ENCODE measurements at places on chromosomes 6 and 20.

DNA sequence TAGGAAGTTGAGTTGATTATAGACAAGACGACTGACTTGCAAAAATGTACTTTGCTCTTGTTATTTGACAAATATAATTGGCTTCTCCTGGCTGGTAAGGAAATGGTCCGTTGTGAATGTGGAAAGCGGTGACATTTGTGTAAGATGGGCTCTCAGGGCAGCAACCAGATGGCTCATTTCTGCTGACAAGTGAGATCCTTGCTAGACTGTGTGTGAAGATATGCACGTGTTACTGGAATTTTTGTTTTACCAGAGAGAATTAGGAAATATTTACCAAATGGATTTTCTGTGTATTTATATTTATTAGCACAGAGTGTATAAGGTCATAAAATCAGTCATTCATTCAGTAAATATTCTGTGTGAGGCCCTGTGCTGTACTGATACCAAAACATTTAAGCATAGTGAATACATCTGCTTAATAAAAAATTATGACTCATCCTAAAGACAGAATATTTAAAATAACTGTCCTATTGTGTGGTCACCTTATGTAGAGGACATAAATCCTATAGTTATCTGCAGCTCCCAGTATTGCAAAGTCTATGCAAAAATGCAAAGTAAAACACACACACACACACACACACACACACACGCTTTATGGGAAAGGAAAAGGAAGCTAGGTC lies 109.9 kb upstream of the ASF1A start:
- no peak for DNase-seq

- DNase-seq: no peak
Observed at GRCh38 chr20:22720206-22720605, 135.8 kb upstream of the FOXA2 start.

GRCh38 chr6:135182071-135183001 lies 1.2 kb downstream of the MYB start:
- no peak for DNase-seq

GRCh38 chr6:129359811-129360681 lies 349.9 kb downstream of the ARHGAP18 start:
- DNase-seq: no peak

DNA sequence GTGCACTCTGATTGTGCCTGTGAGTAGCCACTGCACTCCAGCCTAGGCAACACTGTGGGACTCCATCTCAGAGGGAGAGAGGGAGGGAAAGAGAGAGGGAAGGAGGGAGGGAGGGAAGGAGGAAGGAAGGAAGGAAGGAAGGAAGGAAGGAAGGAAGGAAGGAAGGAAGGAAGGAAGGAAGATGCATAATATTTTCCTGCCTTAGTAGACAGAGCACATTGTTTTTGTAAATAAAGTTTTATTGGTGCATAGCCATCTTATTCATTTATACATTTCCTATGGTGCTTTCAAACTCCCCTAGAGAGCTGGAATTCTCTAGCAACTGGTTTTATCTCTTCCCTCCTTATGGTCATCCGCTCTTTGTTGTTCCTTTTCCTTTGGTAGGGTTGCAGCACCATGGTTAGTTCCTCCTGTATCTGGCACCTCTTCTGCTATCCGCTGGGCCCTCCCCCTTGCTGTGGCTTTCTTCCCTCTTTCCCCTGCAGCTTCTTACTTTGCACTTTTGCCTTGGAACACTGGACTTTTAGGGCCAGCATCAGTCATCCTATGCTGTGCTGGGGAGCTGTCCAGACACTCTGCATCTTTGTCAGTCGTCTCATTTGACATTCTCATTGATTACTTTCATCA lies 20.2 kb downstream of the GPR6 start:
- no peak for DNase-seq
